Stimulated activated CD8-positive, alpha-beta memory T cell treated with anti-CD3 and anti-CD28 coated beads, Interleukin-15, amount 100 ng/mL, for 1 hour (primary cell): ENCODE measurements at places on chromosomes 12 and 14.

DNA sequence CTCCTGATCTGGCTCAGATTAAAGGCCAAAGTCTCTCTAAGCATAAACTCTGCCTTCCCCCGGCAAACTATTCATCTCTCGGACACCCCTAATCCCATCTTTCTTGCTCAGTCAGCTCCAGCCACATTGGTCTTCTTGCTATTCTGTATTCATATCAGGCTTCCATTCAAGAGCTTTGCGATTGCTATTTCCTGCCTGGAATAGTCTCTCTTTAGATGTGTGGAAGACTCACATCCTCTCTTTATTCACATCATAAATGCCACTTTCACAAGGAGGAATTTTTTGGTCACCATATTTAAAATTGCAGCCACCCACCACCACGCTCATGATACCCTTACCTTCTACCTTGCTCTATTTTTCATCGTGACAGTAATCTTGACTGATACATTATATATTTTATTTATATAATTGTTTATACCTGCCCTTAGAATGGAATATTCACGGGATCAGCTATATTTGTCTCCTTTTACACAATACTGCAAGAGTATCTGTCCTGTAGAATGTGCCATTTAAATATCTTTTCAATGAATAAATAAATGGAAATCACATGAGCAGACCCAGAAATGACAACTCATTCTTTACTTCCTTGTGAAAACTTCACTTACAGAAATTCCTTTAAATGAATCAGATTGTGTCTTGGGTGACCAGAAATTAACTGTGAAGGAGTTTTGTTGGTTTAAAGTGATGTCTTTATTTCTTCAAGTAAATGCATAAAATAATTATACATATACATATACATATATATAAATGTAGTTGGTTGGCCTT is 780.6 kb upstream of the FLRT2 start:
- DNase-seq = no peak

- DNase-seq = peak; percentile 59
These were observed 506 bp downstream of the CRY1 start for GRCh38 chr12:107092669-107093416.

- no peak for DNase-seq
These were observed 268.6 kb downstream of the TRHDE start for GRCh38 chr12:72540811-72541210.

DNA sequence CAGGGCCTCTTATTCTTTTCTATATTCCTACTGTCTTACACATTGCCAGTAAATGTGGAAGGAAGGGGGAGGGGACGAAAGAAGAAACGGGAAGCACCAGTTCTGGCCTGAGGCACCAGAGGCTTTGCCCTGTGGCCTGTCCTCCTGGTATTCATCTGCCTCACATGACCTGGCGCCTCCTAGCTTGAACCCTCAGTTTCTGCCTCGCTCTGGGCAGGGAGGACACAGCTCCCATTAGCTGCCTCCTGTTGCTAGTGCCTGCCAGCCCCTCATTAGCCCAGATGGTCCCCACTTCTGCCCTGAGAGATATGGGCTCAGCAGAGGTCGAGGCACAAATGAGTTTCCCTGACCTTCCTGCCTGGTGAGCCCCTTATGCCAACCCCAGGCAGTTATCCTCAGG is 3.0 kb upstream of the PLEKHG6 start:
- DNase-seq = no peak

- no peak for DNase-seq
These were observed 119.0 kb downstream of the ESR2 start for GRCh38 chr14:64174922-64175782.

DNA sequence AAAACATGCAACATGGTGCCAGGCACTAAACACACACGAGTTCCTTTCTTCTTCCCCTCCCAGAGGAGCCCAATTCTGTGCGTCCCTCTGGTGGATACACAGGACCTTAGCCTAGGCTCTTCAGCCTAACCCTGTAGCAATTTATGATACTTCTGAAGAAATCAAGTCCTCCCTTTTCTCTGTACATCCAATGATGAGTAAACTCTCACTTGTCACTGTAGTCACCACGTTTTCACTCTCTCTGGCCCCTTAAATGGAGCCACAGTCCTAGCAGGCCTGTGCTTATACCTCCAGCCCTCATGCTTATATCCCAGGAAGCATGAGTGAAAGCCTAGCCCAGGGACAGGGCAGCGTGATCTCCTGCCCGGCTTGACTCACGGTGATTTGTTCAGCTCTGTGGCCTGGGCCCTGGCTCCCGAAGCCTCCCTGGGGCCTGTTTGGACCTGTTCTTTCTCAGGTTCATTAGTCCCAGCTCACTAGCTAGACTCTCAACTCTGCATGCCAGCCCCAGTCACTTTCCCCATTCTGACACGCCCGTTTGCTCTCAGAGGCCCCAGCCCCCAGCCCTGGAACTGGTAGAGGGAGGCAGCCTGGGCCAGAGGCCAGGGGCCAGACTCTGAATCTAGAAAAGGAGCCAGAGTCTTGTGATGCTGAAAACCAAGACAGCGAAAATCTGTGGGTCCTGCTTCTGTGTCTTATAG is 24.1 kb upstream of the PLEKHG3 start:
- DNase-seq = no peak

- DNase-seq = no peak
These were observed 133.8 kb downstream of the BCAT1 start for GRCh38 chr12:24815114-24815423.

DNA sequence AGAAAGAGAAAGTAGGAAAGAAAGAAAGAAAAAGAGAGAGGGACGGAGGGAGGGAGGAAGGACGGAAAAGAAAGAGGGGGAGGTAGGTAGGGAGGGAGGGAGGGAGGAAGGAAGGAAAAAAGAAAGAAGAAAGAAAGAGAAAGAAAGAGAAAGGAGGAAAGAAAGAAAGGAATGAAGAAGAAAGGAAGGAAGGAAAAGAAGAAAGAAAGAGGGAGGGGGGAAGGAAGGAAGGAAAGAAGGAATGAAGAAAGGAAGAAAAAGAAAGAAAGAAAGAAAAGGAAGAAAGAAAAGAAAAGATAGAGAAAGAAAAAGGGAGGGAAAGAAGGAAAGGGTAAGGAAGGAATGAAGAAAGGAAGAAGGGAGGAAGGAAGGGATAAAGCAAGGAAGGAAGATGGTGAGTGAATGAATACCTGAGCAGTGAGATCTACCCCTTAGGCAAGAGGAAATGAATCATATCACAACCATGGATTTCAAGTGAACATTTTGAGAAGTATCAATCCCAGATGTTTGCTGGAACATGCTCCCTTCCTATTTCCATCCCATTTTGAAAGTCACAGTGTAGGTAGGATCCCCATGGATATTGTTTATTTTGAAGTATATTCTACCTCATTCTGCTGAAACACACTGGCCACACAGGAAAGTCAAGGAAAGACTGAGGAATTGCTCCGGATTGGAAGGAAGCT is 639.4 kb upstream of the TBX3 start:
- no peak for DNase-seq

DNA sequence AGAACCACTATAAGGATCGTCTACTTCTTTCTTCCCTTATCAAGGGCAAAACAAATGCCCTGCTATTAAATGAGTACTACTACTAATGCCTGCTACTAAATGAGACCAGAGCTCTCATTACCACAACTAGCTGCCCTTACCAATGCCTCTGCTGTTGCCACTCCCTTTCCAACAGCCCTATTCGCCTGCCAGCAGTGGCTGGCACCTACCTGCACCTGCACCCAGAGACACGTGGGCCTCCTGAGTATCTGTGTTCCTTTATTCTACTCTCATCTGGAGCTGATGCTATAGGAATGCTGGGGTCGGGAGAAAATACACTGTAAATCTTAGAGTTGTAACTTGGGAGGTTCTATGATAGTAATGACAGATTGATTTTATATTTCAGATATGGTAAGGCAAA is 174.7 kb downstream of the SLC2A13 start:
- DNase-seq = no peak

DNA sequence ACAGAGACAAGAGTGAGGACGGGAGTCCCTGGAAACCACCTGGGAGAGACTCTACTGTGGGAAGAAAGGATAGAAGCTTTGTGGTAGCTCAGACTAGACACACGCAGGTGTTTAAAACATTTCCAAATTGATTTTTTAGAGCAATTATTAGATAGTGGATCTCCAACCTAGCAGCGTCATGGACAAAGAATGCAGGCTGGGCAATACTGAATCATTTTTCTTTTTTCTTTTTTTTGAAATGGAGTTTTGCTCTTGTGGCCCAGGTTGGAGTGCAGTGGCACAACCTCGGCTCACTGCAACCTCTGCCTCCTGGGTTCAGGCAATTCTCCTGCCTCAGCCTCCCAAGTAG is 13.1 kb downstream of the GPR132 start:
- no peak for DNase-seq

GRCh38 chr14:103686831-103687485 is 28.3 kb downstream of the XRCC3 start:
- no peak for DNase-seq

DNA sequence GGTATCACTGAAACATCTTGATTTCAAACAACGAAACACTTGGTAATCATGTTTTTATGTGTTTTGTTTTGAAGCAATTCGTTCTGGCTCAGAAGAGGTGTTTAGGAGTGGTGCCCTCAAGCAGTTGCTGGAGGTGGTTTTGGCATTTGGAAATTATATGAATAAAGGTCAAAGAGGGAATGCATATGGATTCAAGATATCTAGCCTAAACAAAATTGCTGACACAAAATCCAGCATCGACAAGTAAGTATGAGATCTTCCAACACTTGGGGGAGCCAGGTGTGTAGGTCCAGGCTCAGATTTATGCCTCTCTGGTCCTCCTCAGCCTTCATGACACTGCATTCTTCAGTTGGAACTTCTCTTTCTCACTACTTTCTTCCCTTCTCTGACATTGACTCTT is 110.1 kb downstream of the GPR135 start:
- no peak for DNase-seq
